Fibroblast of skin of left quadriceps (primary cell): ENCODE measurements at places on chromosomes 2 and 18.

DNA sequence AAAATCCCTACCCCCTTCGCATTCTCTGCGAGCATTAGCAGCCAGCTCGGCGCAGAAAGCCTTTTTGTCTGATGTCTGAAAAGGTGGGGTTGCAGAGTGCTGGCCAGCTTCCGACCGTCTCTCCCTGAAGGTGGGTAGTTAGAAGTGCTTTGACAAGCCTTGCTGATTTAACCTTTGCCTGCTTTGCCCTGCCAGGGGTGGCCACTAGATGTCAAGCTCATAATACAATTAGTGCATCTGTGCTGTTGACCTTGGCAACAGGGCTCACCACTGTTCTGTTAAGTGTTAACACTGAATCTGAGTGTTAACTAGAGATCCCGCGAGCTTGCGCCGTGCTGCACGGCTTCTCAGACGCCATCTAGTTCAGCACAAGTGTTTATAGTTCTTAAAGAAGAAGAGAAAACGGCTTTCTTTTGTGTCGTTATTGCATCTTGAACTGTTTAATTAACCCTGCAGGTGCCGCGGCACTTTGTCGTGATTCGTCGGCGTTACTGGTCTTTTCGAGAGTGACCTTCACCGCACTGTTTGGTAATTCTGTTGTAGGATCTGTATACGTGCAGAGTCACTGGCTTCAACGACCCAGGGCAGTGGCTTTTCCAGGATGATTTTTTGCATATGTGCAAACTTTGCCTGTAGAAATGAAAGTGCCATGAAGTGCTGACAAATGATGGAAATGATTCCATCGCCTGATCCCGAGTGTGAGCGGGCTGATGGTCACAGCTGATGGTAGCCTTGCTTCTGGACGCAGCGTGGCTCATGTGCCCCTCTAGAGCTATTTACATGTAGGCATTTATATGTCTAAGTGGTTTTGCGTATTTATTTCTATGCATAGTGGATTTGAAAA is 5.5 kb downstream of the SALL3 start:
- DNase-seq = no peak

GRCh38 chr18:78792094-78792493 is 187.5 kb upstream of the SALL3 start:
- DNase-seq = no peak

GRCh38 chr2:224532931-224533330 is 52.2 kb downstream of the CUL3 start:
- no peak for DNase-seq

DNA sequence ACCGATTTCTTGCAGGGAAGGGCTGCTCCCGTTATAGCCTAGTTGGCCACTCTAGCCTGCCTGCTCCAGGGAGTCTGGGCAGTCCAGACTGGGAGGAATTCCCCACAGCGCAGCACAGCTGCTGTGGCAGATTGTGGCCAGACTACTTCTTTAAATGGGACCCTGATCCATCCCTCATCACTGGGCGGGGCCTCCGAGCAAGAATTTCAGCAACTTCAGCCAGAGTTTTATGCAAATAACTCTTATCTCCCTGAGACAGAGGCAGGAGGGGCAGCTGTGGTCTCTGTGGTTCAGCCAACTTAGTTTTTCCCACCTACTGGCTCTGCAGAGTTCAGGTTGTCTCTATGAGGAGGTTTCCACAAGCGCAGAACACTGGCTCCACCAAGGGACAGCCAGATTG is 1583.2 kb downstream of the SUCLG1 start:
- DNase-seq = no peak

DNA sequence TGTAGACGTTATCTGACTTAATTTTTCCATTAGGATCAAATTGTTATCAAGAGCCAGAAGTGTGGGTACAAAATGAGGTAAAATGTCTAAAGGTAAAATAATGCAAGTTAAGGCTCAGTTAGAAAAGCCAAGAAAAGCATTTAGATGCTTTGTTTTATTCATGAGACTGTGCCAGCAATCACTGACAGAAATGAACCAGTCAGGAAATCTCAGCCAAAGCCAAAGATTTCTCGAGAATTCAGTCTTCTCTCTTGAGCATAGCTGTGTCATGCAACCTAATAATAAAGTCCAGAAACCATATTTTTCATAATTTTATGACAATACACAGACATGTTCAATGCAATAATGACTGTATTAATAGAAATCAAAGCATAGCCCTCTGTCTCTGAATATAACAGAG is 43.5 kb upstream of the ZNF397 start:
- no peak for DNase-seq

DNA sequence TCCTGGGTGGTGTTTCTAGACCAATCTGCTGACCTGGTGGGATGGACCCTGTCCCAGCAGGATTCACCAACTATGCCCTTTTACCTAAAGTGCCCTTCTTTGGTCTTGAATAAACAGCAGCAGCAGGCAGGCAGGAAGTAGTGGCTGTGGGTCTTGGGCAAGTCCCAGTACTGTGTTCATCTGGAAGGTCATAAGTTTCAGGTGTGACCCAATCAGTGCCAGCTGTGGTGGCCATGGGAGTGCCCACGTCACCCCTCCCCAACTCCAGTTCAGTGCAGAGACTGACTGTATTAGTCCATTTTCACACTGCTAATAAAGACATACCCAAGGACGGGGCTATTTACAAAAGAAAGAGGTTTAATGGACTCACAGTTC is 148.3 kb upstream of the SRD5A2 start:
- DNase-seq = no peak

- DNase-seq = no peak
These were observed 69.2 kb downstream of the RFTN2 start for GRCh38 chr2:197606180-197606579.

DNA sequence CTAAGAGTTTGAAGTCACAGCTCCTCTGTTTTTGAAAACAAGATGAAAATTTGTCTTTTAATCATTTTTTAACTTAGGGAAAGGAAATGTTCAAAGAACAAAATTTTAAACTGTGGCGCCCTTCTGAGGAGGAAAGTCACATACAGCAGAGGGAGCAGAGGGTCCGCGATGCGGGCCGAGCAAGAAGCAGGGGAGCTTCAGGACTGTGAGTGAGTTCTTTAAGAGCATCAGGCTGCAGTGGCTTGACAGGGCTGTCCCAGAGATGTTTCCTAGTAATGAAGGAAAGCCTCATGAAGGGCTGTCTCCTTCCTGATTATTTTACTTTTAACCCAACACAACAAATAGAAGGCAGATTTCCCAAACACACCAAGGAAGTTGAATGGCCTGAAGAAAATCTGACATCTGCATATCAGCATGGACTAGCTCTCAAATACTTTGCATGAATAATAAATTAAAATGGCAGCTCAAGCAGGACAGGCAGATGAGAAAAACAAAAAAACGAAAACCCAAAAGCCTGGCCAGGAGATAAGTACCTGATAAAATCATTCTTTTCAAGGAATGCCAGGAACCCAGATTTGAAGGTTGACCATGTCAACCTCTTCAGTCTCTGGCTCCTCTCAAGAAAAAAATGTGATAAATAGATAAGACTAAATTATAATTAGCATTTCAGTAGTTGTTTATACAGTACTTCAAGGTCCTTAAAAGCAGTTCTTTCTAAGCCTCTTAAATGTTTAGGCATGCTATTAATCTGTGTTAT is 60.8 kb downstream of the SLC40A1 start:
- DNase-seq = no peak

GRCh38 chr2:70440621-70441020 is 113.0 kb downstream of the TGFA start:
- no peak for DNase-seq

GRCh38 chr2:45014831-45015230 is 5.6 kb upstream of the SIX2 start:
- no peak for DNase-seq

DNA sequence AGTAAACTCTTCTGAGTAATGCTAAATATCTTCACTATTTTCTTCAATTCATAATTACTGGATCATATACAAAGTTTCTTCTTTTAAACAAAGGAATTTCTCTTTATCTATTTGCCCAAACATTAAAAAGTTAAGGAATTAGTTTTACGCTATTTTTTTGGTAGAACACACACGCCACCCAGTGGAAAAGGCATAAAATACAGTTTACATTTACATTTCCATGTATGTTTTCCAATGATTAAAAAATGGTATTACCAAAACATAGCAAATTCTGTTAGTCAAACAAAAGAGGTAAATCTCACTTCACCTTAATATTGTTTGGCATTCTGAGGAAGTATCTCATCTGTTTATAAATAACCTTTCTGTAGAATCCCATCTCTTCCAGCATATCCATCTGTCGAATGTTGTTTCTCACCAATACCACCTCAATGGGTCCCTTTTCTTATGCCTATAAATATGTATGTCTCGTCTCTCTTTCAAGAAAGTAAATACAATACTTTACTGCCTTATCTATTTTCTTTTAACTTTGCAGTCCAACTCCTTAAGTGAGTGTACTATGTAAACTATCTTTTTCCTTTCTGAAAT is 7.2 kb downstream of the BOLL start:
- peak; percentile 10 for DNase-seq

DNA sequence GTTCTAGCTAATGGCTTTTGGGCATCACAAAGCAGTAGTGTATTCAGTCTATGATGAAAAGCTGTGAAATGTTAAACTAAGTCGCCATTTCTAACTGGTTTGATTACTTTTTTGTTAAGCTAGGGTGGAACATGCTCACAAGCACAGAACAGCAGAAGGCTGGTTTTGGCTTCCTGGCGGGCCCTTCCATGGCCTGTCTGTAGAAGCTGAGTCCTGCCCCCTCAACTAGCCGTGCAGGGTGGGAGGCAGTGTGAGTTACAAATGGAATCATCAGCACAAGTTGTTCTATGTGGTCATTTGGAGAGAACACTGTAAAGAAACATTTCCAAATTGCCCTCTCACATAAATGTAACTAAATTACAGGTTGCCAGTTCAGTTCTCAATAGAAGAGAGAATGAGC is 290.8 kb downstream of the ALPK2 start:
- no peak for DNase-seq

- DNase-seq = no peak
These were observed 205.1 kb downstream of the NDUFA10 start for GRCh38 chr2:239819974-239820555.

DNA sequence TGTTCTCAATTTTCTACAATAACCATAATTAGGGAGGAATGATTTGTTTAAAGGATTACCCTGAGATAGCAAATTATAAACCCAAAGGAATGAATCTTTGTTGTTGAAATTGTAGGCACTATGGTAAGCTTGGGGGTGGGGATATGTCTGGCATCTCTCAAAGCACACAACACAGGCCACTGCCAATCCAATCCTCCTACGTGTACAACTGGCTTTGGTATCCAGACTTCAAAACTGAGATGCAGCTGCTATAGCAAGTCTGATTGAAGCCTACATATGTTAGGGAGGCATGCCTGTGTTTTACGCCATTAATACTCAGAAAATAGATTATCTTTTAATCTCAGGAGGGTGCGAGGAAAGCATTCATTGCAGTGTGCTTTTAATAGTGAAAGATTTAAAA is 5.9 kb upstream of the NCOA1 start:
- no peak for DNase-seq

DNA sequence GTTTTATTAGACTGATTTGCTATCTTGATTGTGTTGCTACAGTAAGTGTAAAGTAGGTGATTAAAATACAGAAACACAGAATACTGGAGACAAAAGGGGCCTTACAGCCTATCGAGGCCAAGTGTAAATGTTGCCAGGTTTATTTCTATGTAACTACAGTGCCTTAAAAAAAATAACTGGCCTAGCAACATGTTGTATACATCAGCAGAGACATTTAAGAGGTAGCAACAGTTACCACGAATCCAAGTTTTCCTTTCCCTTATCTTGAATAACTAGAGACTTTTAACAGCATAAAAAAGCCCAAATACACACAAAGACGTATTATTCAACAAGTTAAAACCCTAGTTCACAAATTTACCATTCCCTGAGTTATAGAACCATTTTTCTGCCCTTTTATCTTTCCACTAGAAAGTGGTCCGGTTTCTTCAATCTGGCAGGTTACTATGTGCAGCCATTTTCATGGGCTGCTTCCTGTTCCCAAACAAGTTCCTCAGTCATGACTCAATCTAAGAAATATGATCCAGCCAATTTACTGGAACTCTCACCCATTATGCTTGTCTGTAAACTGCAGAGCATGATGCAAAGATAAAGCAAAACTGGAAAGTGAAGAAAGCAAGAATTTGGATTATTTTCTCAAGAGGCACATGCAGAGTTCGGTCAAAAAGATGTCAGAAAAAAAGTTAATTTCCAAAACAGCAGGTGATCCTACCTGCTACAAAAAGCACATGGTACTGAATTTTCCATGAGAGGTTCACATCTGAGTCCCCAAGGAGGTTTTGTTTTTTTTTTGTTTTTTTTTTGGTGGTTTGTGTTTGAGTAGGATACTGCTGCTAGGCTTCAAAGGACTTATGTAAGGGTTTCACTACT is 22.2 kb downstream of the NFE2L2 start:
- DNase-seq = peak; percentile 94

- no peak for DNase-seq
These were observed 12.0 kb downstream of the GLI2 start for GRCh38 chr2:120747706-120748105.

DNA sequence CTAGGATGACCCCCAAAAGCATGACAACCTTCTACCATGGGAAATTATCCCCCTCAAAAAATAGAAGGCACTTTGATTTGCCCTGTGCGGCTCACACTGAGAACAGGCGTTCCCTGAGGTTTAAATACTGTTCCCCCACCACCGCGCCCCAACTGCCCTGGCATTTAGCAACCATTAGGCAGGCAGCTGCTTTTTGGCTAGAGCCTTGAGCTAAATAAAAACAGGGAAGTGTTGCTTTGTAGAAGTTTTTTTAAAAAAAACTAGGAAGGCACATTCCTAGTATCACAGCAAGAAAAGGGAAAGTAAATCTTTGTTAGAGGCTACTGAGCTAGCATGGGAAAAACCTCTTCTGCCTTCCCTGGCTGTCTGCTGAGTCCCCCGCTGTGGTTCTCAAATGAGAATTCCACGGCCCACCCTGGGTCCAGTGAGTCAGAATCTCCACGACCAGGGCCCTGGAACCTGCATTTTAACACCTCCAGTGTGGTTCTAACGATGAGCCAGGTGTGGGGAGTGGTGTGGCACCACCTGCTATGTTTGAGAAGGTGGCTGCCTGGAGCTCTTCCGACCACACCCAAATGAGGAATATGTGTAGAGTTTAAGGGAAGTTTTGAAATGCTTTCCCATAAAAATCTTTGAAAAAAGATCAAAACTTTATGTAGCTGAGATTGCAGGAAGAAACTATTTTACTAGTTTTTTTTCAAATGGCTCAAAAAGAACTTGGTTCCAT is 66.4 kb downstream of the VIT start:
- no peak for DNase-seq

- DNase-seq = no peak
These were observed 147.5 kb downstream of the VWC2L start for GRCh38 chr2:214558341-214558740.
